RPMI8226 (cell line): ENCODE measurements at places on chromosomes 6 and 20.
A peak's percentile ranks its signal among the peaks of the same experiment; 100 is the strongest.

- peak; percentile 50 for DNase-seq
Measured at GRCh38 chr6:158328952-158329351, 16.7 kb downstream of the TULP4 start.

DNA sequence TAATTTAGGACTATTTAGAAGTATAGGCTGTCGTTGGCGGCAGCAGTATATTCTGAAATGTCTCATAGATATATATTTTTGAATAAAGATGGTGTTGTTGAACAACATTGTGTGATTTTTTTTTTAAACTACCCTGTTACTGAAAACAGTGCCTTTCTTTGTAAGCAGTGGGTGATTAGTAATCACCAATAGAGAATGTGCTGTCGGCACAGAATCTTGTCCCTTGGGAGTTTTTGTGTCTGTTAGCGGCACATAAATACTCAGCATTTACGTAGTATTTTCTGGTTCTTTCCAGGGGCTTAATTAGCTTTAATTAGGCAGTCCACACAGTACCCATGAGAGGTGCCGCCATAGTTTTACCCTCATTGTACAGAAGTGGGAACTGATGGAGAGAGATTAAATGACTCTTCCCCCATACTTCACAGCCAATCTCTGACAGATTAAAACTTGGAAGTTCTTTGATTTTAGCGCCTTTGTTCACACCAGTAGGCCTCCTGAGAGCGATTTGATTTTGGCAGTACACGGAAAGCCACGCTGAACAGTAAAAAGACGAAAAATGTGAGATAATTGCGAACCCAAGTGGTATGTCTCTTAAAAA is 58.8 kb downstream of the RPRD1B start:
- no peak for DNase-seq

DNA sequence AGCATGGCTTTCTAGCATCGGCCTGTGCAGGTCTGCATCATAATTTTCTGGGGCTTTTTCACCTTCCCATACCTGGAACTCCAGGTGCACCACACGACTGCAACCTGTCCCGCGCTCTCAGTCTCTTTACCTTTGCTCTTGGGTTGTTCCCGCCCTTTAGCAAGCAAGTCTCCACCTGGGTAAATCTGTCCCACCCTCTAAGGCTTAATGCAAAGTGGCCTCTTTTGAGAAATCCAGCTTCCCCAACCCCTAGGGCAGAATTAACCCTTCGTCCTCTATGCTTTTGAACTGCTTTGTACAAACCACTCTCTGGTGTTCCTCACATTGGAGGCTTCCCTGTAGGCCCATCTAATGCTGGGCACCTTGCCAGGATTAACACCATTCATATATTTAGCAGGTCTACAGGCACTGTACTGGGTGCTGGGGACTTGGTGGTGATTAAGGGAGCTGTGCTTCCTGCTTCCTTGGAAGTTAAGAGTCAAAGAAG is 2.8 kb downstream of the ITPR3 start:
- no peak for DNase-seq

GRCh38 chr20:57837208-57838035 is 127.6 kb upstream of the PMEPA1 start:
- no peak for DNase-seq

DNA sequence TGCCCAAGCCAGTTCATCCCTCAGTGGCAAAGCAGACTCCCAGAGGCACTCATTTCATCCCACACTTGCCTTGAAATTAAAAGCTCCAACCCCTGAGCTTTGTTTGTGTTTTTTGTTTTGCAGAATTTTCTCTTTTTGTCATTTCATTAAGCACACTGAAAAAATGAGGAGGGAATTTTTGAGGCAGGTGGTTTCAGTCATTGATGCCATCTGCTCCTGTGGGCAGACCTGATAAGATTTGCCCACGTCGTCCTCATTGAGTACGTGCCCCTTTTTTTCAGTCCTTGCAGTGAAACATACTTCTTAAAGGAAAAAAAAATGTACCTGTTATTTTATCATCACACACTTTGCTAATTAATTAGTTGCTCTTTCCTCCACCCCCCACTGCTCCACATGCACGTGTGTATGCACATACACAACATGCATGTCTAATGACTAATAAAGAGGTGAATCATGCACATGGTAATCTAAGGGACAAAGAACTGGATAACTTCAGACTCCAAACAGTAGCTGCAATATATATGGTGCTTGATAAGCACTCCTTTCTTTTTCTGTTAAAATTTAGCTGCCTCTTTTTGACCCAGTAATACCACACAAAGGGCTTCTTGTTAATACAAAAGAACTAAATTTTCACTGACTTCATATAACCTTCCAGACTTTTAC is 102.1 kb upstream of the TMEM181 start:
- no peak for DNase-seq

- DNase-seq: peak; percentile 68
Measured at GRCh38 chr6:113805173-113805790, 51.9 kb upstream of the MARCKS start.

GRCh38 chr20:19688031-19688806 is 69.8 kb upstream of the RIN2 start:
- DNase-seq: peak; percentile 15

DNA sequence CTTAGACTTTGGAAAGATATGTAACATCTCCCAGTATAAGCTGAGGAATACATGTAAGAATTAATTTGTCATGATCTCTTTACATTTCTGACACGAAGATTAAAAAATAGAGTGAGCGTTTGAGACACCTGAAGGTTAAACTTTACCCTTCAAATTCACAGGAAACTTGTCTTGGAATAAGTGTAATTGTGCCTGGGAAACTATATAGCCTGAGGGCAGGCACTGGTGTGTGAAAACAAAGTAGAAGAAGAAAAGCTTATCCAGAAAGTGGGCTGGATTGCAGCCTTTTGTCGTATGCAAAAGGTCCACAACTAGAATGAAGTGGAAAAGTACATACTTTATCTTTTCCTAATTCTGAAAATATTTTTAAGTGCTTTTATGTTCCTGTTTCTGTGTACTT is 275.7 kb upstream of the TCF21 start:
- no peak for DNase-seq

DNA sequence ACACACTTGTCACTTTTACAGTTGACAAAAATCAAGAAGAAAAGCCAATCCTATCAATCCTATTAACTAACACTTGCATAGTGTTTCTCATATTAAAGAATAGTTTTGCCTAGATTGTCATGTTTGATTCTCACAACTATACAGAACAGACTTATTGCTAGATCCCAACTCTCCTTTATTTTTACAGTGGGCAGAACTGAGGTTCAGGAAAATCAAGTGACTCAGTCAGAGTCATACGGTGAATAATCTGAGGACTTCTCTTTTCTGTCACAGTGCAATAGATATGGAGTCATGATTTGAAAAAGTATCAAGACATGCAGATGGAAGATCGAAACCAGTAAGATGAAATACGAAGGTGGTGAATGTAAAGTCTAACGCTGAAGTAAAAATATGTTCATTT is 195.1 kb upstream of the CITED2 start:
- DNase-seq: no peak

GRCh38 chr6:13810688-13811446 is 3.5 kb downstream of the MCUR1 start:
- no peak for DNase-seq
